ENCODE measurements at places on chromosomes 11 and 22.
A peak's percentile ranks its signal among the peaks of the same experiment; 100 is the strongest.

DNA sequence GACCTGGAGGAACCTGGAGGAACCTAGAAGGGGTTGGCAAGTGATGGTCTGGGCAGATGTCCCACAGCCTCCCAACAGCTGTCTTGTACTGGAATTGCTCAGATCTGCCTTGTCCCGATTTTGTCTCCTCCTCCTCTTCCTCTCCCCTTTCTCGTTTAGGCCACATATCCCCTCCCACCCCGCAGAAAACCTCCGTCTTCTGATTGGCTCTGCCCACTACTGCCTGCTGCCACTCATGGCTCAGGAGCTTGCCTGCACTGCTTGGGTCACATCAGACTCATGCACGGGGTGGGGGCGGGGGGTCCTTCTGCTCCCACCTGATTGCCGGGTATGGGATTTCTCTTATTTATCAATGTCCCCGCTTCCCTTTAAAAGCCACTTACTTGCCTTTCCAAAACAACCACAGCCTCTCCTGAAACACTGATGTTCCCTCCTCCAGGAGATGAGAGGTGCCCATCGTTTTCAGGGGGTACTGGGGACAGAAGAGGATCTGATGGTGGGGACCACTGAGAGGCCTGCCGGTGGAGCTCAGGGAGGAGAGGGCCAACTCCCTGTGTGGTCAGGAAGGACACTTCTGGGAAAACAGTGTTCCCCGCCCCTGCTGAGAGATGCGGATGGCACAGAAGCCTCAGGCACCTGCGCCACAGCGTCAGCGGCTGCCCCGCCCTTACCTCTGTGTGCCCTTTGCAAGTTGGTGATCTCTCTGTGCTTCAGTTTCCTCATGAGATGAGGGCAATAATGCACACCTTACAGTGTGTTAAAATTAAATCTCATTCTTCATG is 14.7 kb downstream of the TOM1 start:
- no peak for DNase-seq

- DNase-seq, result no peak
These were observed 7.5 kb downstream of the TSPAN4 start for GRCh38 chr11:849951-850774.

GRCh38 chr11:130601141-130601540 is 152.7 kb downstream of the ADAMTS15 start:
- peak; percentile 63 for DNase-seq

DNA sequence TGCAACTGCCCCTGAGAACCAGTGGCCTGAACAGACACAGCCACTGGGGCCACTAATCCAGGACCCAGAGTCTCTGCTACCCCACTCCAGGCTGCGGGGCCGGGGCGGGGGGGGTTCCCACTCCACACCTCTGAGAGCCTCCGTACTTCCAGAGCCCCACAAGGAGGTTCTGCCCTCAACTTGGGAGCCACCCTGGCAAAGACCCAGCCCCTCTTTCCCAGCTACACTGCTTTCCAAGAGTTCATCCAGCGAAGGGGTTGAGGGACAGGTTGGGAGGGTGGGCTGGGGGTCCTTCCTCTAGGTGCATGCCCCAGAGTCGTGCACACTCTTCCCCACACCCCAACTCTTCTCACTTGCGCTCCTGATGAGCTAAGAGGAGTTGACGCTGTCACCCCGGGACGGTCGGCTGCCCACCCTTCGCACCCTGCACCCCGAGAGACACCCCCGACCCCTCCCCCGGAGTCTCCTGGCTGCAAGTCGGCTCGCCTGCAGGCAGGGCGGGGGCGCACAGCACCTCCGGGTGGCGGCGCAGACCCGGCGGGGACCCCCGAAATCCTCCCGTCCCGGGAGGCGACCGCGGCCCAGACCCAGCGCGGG is 531 bp downstream of the RAB3IL1 start:
- peak; percentile 58 for DNase-seq

- DNase-seq, result no peak
These were observed 7.3 kb downstream of the CADM1 start for GRCh38 chr11:115496892-115497291.

GRCh38 chr22:42991010-42991651 is 23.8 kb downstream of the PACSIN2 start:
- DNase-seq, result peak; percentile 25

DNA sequence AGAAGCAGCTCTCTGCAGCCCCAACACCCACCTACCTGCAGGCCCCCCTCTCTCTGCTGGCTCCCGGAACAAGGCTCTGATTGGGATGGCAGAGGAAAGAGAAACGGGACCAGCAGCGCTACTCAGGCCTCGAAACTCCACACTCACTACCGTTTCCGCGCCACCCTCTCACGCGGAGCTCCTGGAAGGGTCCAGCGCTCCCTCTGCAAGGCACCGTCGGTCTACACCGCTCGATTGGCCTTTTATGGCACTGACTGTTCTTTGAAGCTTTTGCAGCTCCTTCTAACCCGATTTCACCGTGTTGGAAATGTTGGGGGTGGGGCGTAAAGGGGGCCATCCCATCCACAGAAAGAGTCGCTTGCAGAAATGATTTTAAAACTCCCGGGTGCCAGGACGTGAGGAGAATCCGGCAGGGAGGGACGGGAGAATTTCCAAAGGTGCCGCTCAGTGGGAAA is 323 bp upstream of the PANX1 start:
- DNase-seq, result no peak

- no peak for DNase-seq
These were observed 17.3 kb upstream of the RAG1 start for GRCh38 chr11:36550385-36551115.

GRCh38 chr11:79291948-79292347 is 148.9 kb downstream of the TENM4 start:
- no peak for DNase-seq

DNA sequence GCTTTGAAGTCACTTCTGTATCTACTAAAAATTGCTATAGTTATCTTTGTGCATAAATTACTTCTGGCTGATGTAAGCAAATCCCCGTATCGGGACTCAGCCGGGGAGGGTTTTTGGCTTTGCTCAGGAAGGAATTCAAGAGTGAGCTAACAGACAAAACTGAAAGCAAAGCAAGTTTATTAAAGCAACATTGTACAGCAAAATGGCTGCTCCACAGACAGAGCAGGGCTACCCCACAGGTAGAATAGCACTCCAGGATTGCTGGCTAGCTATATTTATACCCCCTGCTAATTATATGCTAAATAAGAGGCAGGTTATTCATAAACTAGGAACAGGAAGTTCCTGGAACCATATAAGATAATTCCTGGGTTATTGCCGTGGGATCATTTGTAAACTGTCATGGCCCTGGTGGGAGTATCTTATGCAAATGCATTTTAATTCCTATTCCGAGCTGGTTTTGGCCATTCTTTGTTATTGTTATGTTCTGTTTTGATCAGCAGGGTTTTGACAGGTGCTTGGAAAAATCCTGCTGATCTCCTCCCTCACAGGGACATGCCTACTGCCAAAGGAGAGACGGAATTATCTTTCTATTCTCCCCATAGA is 15.2 kb downstream of the MIF start:
- DNase-seq, result no peak

DNA sequence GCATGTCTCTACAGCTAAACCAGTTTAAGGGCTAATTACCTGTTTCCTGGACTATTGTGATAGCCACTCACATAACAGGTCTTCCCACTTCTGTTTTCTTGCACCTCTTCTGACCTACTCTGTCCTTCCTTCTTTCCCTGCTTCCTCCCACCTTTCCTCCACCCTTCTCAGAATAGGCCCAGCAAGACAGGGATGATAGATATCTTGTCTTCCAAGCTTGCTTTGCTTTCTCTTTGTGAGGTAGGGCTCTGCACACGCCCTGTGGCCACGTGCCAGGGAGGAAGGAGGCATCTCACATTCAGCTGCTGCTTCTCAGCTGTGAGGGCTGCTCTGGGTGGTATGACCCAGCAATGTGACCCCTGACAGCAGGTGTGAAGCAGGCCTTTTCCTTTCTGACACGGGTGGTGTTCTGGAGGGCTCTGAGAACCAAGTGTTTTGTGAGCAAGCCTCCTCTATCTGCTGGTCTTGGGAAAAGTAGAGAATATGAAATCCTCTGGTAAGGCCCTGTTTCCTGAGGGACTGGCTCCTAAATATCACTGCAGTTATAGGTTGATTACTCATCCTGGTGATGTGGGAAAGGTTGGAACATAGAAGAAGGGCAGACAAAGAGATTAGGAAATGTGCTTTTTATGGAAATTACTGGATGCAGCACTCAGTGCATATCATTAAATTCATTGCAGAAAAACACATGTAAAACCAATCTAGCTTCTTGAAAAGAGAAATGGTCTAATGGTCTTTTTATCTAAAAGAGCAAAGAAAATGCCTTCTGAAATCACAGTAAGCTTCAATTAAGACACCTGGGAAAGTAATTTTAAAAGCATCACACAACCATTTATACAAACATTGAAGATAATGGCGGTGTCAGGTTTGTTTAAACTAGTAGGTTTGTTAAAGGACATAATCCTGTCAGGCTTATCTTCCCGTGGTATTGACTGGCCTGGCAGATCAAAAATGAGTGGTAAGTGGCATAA is 8.5 kb downstream of the AMOTL1 start:
- DNase-seq, result no peak

DNA sequence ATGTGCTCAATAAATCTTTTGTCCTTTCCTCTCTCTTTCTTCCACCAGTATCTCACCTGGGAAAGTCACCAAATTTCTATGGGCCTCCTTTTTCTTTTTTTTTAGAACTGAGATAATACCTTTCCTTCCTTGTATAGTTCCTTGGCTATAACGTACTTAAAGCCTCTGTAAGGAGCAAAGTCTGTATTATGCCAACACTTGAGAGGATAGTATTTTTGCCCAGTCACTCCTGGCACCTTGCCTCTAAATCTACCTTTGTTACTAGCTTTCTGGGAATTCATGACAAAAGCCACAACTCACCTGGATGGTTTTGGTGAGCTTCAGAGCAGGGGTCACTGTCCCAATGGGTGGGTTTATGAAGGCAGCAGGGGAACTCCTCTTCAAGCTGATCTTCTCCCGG is 12.2 kb downstream of the POLDIP3 start:
- DNase-seq, result no peak

- no peak for DNase-seq
These were observed 116.5 kb upstream of the MTNR1B start for GRCh38 chr11:92852946-92853345.

- DNase-seq, result peak; percentile 86
These were observed 4.5 kb upstream of the BCL9L start for GRCh38 chr11:118930094-118930712.

GRCh38 chr11:12393691-12394090 is 16.3 kb downstream of the PARVA start:
- no peak for DNase-seq

DNA sequence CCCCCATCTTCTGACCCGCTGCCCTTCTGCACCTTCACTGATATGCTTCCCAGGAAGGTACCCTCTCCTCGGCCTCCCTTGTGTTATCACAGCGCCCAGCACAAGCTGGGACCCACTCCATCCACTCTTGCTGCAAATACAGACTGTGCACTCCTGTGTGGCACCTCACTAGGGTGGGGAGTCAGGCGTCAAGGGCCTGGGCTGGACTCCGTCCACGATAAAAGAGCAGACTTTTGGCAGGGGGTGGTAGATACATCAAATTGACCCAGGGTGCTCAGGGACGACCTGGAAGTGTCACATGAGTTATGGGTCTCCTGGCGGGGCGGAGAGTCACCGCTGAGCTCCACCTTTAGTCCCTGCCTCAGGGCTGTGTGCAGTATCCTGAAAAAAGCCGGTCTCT is 908 bp downstream of the TRPM5 start:
- peak; percentile 18 for DNase-seq

GRCh38 chr22:35629406-35630216 is 12.5 kb upstream of the MB start:
- peak; percentile 84 for DNase-seq

DNA sequence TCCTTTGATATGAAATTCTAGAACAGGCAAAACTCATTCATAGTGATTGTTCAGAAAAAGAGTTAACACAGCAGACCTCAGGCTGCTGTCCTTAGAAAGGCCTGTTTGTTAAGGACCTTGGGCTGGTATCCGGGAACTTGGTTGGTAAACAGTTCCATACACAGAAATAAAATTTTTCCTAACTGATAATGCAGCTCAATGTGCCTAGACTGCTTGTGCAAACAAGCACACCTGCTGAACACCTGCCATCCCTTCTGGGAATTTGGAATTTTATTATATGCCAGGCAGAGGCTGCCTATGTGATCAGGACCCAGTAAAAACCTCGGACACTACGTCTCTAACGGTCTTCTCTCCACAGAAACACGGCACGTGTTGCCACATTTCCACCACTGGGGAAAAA is 11.5 kb downstream of the THAP12 start:
- no peak for DNase-seq

DNA sequence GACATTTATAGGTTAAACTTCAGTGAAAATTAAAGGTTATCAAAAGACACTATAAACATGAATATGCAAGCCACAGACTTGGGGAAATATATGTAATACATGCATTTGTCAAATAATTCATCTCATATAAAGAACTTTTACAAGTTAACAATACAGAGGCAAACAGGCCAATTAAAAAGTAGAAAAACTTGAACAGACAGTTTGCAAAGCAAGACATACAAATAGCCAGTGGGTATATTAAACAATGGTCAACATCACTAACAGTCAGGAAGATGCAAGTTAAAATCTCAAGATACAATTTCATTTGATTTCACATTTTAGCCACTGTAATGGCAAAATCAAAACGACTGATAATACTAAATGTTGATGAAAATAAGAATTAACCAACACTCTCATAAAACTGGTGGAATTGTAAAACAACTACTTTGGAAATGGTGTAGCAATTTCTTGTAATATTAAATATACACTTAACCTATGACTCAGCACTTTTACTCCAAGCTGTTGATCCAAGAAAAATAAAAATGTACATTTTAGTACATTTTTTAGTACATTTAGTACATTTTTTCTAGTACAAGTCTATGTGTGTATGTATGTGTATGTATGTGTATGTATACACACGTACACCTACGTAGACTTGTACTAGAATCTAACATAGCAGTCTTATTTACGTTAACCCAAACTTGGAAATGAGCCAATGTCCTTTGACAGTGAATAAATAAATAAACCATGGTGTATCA is 62.8 kb downstream of the LRRC74B start:
- no peak for DNase-seq

DNA sequence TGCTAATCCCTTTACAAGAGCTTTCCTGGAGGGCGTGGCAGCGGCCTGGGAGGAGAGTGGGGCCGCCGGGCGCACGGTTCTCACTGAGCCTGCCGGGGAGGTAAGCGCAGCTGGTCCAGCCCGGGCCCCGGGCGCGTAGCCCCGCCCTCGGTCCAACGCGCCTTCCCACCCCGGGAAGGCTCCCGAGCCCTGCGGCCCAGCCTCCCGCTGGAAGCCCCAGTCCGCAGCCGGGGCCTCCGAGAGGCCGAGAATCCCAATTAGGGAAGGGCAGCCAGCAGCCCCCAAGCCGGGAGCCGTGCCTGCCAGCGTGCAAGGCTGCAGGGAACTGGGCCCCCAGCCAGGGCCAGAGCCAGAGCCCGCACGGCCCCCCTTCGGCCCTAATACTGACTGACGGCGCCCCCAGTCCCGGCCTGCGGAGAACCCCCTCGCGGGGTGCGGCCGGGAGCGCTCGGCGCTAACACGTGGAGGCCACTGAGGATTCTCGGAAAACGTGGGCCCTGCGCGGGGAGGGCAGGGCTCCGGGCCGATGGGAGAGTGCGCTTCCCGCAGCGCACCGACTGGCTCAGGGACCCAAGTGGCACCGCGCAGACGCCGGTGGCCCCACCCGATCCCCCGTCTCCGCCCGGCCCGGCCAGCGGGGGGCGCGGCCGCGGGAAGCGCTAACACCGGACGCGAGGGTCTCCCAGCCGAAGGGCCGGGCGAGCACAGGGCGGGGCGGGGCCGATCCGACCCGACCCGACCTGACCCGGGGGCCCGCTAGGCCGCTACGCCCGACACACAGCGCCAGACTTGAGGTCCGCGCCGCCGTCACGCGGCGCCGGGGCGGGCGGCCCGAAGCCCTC is 5.7 kb downstream of the ZFTA start:
- peak; percentile 81 for DNase-seq
